ENCODE measurements at places on chromosomes 11 and 22.

DNA sequence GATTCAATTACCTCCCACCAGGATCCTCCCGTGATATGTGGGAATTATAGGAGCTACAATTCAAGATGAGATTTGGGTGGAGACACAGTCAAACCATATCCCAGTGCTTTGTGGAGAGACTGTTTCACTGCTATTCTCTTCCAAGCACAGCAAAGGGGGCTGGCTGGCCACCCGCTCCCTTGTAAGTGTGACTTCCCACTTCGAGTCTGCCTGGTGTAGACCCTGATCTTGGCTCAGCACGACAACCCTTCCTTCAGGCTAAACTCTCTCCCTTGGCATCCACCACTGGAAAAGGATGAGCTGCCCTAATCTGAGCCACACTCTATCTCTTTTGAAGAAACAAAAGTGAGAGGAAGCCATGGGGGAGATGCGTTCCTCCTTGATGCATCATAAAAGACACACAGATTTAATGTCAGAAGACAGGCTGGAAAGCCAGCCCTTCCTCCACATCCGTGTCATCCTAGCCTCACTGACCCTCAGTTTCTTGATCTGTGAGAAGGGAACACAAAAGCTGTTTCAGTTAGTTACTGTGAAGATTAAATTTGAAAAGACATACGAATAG lies 64.7 kb upstream of the CDON start:
- DNase-seq: no peak

GRCh38 chr22:20147237-20147988 lies 3.4 kb downstream of the CCDC188 start:
- DNase-seq: no peak

- no peak for DNase-seq
Measured at GRCh38 chr11:19701421-19701820, 11.2 kb upstream of the NAV2 start.

- peak; percentile 79 for DNase-seq
Measured at GRCh38 chr22:17303840-17304779, 65.2 kb upstream of the CECR2 start.

DNA sequence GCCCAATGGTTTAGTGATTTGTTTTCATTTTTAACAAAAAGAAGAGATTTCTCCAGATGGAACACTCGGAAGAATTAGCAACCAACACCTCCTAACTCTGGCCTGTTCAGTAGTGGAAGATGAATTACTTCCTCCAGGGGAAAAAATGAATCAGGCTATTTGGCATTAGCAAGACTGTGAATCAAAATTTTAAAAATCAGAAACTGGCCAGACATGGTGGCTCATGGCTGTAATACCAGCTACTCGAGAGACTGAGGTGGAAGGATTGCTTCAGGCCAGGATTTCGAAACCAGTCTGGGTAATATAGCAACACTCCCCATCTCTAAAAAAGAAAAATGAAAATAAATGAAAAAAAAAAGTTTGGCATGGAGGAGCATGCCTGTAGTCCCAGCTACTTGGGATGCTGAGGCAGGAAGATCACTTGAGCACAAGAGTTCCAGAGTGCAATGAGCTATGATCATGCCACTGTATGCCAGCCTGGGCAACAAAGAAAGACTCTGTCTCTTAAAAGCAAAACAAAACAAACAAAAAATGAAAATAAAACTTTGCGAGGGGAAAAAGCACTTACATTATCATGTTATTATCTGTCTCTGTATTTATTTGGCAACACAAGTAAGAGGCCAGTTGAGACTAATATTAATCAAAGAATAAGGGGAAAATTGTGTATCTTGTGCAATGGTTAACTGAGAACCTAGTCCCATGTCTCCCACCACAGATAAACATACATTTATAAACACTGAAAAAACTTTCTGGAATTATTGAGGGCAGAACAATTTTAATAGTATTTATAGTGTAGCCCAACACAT lies 796.3 kb upstream of the ANO3 start:
- DNase-seq: no peak

GRCh38 chr22:43090130-43090789 lies 1.1 kb upstream of the TTLL1 start:
- DNase-seq: no peak

DNA sequence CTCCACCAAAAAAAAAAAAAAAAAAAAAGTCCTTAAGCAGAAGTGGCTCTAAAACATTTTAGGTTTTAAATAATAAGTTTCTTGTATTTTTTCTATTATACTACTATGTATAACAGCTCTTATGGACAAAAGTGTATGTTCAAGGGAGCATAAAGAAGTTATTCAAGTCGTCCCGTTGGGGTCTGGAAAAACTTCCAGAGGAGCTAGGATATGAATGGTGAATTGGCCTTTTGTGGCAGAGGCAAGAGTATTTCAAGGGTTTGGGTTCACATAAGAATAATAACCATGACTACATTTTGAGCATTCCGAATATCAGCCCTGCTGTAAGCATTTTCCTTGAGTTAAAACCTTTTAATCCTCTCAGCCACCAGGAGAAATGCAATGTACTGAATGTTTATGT lies 50.6 kb upstream of the ARHGAP42 start:
- DNase-seq: no peak

DNA sequence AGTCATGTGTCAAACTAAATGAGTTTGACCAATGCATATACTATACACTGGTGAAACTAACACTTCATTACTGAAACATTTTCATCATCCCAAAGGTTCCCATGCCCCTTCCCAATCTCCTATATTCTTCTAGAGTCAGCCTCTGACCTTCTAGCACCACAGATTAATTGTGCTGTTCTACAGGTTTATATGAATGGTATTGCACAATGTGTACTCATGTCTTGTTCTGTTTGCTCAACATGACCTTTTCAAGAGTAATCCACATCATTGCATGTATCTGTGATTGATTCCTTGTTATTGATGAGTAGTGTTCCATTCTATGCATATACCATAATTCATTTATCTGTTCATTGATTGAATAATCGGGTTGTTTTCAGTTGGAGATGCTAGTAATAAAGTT lies 7.5 kb upstream of the OR8G1 start:
- DNase-seq: no peak

DNA sequence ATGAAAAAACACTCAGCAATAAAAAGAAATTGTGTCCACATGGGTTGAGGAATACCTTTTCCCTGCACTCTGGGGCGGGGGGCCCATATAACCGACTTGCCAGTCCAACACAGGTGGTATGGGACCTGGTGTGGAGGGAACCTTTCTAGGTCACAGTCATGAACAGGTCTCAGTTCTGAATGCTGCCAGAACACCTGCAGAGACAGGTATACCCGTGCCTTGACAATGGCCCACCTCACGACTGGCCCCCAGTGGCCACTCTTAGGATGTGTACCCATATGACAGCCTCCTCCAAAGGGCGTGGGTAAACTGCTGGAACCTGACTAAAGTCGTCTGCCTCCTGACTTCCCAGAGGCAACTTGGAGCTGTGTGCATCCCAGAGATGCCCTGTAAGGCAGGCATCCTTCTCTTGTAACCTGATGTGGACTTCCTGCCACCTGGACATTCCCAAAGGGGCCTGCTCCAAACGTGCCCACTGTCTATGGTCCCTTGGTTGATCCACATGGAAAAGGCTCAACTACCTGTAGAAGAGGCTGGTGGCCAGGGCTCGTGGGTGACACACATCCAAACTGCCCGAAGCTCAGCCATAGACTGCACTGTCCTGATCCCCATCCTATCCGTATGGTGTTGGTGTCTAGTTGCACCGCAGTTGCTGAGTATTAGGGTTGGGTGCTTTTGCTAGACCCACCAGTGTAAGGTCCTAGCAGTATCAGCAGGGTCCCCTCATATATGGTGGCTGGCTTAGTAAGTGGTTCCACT lies 859.3 kb downstream of the BRD1 start:
- peak; percentile 51 for DNase-seq

- DNase-seq: no peak
Measured at GRCh38 chr11:44003736-44004451, 43.9 kb upstream of the ACCSL start.

DNA sequence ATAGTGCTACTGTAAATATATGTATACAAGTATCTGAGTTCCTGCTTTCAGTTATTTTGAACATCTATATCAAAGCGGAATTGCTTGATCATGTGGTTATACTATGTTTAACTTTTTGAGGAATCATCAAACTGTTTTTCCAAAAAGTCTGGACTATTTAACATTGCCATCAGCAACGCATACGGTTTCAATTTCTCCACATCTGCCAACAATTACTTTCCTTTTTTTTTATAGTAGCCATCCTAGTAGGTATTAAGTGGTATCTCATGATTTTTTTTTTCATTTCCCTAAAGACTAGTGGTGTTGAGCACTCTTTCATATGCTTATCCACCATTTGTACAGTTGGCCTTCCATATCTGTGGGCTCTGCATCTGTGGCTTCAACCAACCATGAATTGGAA lies 1.3 kb upstream of the UBE4A start:
- DNase-seq: no peak

DNA sequence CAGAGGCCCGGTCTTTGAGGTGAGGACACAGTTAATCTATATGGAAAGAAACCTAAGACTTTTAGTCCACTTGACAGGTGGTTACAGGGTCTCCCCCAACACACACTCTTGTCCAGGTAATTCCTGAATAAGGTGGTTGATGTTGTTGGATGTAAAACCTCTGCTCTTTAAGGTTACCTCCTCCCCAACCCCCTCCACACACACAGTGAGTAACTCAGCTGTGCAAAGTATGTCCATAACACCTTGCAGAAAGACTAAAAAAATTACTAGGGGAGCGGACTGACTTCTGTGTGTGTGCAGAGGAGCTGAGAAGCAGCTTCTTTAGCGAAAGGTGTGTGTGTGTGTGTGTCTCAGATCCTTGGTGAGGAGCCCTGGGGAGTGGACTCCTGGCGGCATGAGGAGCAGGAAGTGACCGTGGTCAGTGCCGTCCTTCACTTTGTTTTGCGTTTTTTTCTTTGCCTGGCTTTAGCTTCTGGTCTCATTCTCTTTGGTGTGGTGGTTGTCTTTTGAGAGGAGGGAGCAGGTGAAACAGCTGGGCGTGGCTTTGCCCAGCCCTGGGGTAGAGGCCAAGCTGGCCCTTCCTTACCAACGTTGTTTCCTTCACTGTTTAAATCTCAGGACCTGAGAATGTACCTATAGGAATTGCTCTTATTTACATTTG lies 1.7 kb downstream of the ZBED4 start:
- peak; percentile 51 for DNase-seq

DNA sequence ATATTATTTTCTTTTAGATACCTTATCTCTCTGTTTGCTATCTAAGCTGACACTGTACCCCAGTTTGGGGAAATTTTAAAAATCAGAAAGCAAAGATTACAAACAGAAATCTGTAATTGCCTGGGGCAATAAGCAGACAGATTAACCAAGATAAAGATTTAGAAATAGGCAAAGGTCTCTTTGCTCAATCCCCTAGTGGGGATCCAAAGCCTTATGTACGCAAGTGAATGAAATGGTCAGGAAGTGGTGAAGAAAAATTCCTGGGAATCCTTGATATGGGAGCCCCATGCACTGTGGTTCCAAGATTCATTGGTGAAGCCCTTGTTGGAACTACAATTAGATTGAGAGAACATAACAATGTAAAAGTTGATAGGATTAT lies 139.5 kb upstream of the GUCY1A2 start:
- no peak for DNase-seq

- no peak for DNase-seq
Measured at GRCh38 chr11:44713022-44713421, 13.7 kb upstream of the TSPAN18 start.

GRCh38 chr11:19435306-19435989 lies 194.7 kb upstream of the E2F8 start:
- DNase-seq: no peak

DNA sequence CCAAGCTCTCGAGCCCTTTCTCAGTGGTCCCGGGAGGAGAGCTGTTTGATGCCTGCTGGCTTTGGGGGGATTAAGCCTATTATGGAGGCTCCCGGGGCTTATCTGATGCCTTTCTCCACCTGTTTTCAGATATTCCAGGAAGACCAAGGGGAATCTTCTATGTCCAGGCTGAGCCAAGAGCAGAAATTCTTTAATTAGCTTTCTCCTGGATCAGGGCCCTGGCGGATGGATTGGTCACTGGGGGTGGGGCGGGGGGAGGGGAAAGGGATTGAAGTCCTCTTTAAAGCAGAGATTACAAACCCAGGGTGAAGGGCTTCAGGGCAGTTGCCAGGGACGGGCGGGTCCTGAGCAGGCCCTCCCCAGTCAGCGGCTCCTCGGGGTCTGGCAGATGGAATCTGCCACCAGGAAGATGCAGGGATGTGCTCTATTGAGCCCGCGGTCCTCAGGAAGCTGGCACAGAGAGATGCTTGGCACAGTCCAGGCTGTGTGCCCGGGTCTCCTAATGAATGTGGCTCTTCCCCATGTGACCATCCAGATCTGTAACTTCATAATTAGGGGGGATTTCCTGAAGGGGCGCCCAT lies 33.6 kb downstream of the MACROD1 start:
- no peak for DNase-seq

DNA sequence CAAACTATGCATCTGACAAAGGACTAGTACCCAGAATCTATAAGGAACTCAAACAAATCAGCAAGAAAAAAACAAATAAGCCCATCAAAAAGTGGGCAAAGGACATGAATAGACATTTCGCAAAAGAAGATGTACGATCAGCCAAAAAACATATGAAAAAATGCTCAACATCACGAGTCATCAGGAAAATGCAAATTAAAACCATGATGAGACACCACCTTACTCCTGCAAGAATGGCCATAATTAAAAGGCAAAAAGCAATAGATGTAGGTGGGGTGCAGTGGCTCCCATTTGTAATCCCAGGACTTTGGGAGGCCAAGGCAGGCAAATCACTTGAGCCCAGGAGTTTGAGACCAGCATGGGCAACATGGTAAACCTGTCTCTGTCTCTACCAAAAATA lies 10.4 kb upstream of the OR10V1 start:
- DNase-seq: no peak

DNA sequence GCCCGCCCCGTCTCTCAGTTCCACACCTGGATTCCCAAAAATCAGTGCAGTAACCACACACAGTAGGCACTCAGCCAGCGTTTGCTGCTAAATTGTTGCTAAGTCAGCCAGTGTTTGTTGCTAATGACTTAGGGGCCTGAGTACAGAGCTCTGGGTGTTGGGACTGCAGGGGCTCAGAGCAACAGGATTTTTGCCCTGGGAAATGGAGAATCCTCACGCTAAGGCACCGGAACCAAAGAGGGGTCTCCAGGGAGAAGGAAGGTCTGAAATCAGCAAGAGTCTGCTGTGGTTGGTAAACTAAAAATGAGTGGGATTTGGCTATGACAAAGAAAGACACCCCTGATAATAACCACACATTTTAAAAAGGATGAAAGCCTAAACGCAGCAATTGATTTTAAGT lies 22.7 kb upstream of the ALX4 start:
- DNase-seq: no peak

- DNase-seq: peak; percentile 88
Measured at GRCh38 chr22:44729391-44730021, 22.9 kb upstream of the ARHGAP8 start.

- DNase-seq: peak; percentile 79
Measured at GRCh38 chr11:124875401-124875800, 10.2 kb downstream of the ROBO3 start.

GRCh38 chr11:133840479-133840941 lies 4.8 kb downstream of the SPATA19 start:
- no peak for DNase-seq

Measured in spleen (tissue), 13 donors.